ENCODE measurements at places on chromosomes 6 and 20.

DNA sequence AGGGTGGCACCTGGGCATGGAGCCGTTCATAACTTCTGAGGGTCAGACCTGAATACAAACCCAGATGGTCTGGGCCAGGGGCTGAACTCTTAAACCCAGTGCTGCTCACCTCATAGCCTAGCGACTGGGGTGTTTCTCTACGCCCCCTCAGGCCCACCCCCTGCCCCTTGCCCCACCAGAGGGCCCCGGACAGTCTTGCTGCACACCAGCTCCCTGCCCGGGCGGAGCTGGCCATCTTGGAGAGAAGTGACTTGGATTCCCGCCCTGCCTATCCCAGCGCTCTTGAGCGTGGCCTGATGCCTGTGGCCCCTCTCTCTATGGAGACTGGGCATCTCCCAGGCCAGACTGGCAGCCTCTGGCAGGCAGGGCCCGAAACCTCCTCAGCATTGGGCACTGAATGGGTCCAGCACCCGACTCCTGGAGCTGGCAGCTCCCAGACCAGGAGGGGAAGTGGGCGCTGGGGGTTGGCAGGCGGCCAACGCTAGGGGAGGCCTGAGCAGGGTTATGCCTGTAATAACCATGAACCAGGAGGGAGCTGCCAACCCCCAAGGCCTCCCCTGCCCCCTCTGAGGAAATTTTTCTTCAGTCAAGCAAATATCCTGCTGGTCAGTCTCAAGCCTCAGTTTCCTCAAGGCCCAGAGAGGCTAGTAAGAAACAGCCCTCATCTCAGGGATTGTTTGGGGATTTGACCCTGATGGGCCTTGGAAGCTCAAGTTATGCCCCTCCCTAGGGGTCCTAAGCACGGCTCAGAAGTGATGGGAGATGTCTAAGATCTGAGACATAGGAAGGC lies 169.5 kb downstream of the VEGFA start:
- DNase-seq = no peak

GRCh38 chr20:13461849-13462458 lies 176.8 kb downstream of the TASP1 start:
- DNase-seq = no peak

- no peak for DNase-seq
Observed at GRCh38 chr20:61954276-61955021, 111.2 kb downstream of the TAF4 start.

DNA sequence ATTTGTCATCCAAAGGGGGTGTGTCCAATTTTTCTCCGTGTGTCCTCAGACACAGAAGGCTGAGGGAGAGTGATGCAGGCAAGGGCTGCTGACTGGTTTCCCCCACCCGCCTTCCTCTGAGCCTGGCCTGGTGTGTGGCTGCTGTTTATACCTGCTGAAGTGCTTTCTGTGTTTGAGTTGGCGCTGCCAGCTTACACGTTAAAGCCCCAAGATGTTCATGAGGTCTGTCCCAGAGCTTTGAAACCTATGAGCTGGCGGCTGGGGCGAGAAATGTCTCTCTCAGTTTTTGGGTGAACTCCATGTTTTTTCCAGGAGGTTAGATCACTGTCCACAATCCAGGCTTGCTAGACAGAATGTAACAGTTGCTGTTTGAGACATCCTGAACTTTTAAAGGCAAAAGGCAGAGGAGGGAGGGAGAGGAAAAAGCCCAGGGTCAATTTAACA lies 69.0 kb upstream of the CCN2 start:
- no peak for DNase-seq

GRCh38 chr6:33018904-33019303 lies 9.5 kb upstream of the HLA-DOA start:
- DNase-seq = no peak

GRCh38 chr6:147769496-147770087 lies 261.1 kb downstream of the SAMD5 start:
- no peak for DNase-seq

DNA sequence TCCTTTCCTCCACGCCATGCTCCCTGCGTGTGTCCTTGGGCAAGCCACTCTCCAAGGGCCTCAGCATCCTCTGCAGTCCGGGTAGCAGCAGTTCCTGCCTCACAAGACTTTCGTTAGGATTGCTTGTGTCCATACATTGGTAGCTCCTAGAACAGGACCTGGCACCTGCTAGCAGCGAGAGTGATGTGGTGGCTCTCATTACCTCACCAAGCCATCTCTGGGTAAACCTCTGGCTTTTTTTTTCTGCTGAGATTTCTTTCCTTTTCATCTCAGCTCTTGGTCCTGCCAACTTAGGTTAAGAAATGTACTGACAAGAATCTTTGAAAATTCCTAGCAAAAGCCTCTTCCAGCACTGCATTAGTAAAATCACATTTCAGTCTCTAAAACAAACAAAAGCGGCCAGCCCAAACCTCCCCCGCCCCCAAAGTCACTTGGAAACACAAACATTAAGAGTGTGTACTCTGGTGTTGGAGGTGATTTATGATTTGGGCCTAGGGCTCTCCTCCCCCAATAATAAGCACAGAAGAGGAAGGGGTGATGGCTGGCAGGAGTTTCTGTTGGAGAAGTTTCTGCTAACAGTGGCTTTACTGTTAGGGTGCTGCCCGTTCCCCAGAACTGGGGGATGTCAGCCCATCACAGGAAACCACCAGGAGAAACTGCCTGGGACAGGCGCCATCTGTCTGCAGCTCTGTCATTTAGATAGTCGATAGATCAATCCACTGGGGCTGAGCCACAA lies 199.2 kb downstream of the CD83 start:
- no peak for DNase-seq

GRCh38 chr6:160218810-160219209 lies 39.8 kb downstream of the SLC22A2 start:
- no peak for DNase-seq

DNA sequence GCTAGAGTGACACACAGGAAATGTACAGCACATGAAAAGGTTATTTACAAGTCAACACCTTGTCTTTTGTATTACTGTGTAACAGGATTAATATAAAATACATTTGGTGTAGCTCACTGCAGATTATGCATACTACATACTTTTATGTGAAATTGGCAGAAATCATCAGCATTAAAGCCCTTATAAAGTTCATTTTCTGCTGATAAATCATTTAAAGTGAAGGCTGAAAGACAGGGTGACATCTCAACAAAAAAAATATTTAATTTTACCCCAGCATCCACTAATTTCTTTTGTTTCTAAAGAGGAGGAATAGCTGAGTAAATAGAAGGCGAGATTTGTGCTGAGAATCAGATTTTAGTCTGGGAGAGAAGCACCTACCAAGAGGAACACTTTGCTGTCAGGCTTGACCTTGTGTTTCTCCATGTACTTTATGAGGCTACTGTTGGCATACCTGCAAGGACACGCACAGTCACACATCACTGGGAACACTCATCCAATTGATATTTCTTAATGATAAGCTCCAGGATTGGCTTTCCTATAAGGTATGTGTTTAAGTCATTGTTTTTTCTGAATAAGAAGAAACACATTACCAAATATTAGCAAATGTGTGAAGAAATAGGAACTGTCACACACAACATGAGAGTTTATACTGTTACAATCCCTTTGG lies 146.6 kb upstream of the SLC22A16 start:
- DNase-seq = no peak

GRCh38 chr6:159969204-159969912 lies 476 bp downstream of the IGF2R start:
- no peak for DNase-seq

GRCh38 chr6:137416376-137417109 lies 77.7 kb downstream of the OLIG3 start:
- DNase-seq = no peak

GRCh38 chr6:31350196-31351032 lies 6.6 kb downstream of the HLA-B start:
- no peak for DNase-seq

DNA sequence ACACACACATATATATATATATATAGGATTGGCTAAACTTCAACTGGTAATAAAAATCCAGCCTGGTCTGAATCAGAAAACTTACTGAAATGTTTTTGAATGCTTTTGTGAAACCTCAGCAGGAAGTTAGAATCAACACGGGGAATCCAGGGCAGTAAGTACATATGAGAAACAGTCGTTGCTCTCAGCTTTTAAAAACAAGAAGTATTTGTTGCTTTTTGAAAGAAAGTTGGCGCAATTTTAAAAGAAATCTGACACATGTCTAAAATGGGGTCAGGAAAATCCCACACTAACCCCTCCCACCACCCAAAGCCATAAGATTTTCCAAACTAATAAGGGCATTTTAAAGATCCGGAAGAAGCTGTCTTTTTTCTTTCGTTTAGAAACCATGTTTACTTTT lies 11.5 kb upstream of the CCDC170 start:
- DNase-seq = no peak

- no peak for DNase-seq
Observed at GRCh38 chr6:22521035-22521434, 48.3 kb upstream of the HDGFL1 start.

DNA sequence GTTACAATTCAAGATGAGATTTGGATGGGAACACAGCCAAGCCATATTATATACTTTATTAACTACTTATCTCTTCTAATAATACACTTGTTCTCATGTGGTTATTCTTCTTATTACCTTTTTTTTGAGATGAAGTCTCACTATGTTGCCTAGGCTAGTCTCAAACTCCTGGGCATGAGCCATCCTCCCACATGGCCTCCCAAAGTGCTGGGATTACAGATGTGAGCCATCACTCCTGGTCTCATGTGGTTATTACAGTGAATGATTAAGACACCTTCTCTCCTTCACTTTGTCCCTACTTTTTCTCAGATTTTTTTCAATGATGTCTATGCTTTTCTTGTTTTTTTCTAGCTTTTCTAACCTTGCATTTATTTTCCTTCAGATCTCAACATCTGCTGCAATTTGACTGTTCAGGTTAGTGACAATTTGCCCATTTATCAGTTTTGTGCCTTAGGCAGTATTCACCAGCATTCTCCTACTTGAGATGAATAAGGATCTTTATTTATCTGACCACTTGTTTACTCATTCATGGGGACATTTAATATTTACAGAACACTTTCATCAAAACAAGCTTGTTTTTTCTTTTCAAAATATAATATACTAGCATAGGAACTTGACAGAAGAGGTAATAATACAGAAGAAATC lies 105.7 kb downstream of the SLC16A10 start:
- DNase-seq = no peak

GRCh38 chr6:47752801-47753200 lies 29.0 kb upstream of the OPN5 start:
- no peak for DNase-seq

- DNase-seq = no peak
Observed at GRCh38 chr6:136090929-136091328, 159.2 kb downstream of the MTFR2 start.

DNA sequence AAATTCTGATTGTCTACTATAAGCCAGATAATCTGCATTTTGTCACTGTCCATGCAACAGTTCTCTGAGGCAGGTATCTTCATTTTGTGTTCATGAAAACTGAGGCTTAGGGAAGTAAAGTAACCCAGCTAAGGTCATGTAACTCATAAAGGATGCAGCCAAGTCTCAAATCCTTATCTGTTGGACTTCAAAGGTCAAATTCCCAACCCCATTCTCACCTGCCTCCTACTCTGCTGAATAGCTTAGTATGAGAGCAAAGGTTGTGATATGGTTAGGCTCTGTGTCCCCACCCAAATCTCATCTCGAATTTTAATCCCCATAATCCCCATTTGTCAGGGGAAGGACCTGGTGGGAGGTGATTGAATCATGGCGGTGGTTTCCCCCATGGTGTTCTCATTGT lies 90.1 kb downstream of the KLHL32 start:
- DNase-seq = no peak

GRCh38 chr6:80439721-80440470 lies 333.4 kb downstream of the BCKDHB start:
- DNase-seq = no peak

- DNase-seq = no peak
Observed at GRCh38 chr6:54111341-54112045, at the start of gene MLIP. Gene MLIP, plus strand, starts transcription at chr6:54111443. Its CDS starts 37 bp downstream, at chr6:54111480.

GRCh38 chr6:62150048-62150663 lies 135.9 kb downstream of the KHDRBS2 start:
- no peak for DNase-seq

DNA sequence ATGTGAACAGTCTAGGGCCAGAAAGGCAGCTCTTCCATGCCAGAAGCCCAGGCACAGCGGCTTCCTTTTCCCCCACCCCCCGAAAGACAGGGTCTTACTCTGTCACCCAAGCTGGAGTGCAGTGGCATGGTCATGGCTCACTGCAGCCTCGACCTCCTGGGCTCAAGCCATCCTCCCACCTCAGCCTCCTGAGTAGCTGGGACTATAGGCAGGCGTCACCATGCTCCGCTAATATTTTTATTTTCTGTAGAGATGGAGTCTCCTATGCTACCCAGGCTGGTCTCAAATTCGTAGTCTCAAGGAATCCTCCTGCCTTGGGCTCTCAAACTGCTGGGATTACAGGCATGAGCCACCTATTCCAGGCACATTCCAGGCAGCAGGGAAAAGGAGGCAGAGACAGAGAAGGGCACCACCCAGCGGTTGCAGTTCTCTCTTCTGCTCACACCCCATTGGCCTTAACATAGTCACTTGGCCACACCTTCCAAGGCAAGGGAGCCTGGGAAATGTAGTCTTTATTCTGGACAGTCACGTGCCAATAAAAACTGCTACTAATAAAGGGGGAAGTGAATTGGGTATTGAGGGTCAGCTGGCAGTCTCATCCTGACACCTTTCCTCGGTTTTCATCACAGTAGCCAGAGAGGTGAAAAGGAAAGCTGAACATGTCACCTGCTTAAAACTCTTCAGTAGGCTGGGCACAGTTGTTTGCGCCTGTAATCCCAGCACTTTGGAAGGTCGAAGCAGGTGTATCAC lies 205.9 kb downstream of the ZMYND8 start:
- DNase-seq = no peak

- no peak for DNase-seq
Observed at GRCh38 chr6:138231381-138231886, 13.1 kb upstream of the PBOV1 start.

GRCh38 chr20:62428396-62429295 lies 1.3 kb upstream of the RBBP8NL start:
- DNase-seq = no peak

- no peak for DNase-seq
Observed at GRCh38 chr6:126285871-126286365, 54.0 kb upstream of the CENPW start.

- no peak for DNase-seq
Observed at GRCh38 chr20:2133318-2134183, 31.9 kb downstream of the STK35 start.

GRCh38 chr6:118400582-118400981 lies 147.5 kb upstream of the PLN start:
- no peak for DNase-seq

GRCh38 chr6:45872827-45873365 lies 142.8 kb downstream of the CLIC5 start:
- DNase-seq = no peak

- no peak for DNase-seq
Observed at GRCh38 chr20:18372296-18372695, 84.0 kb downstream of the ZNF133 start.

- no peak for DNase-seq
Observed at GRCh38 chr6:25537349-25538018, 114.5 kb upstream of the SCGN start.

GRCh38 chr6:36116943-36117342 lies 13.4 kb upstream of the MAPK13 start:
- no peak for DNase-seq

DNA sequence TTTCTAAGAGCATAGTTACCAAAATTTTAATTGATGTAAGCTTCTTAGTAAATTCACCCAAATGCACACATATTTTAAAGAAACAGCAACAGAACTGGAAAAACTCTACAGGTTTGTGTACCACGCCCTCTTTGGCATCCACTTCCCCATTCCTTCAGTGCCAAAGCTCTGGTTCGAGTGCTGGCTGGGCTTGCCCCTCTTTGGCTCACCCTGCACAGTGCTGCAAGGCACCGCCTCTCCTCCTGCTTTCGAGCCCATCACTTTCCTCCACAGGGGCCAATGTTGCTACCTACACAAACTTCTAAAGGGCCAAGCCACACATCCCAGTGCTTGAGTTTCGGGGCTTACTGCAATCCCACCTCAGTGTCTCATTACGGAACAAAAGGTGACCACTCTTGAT lies 9.6 kb downstream of the LRP11 start:
- DNase-seq = no peak

Data from activated CD8-positive, alpha-beta memory T cell treated with anti-CD3 and anti-CD28 coated beads for 1 hour (primary cell).